CD8-positive, alpha-beta memory T cell (primary cell): ENCODE measurements at places on chromosomes 12 and 14. TPM values are rescaled to one million over a fixed set of nuclear protein-coding genes. Genes with fewer than 3 reads are reported as not detected.
A peak's percentile ranks its signal among the peaks of the same experiment; 100 is the strongest.

OVCH1 gene
- total RNA-seq = not detected

GRCh38 chr14:103562179-103562428, 353 bp downstream of the BAG5 start:
- peaks cover 20% of the 10 kb centered on the region for H3K36me3 ChIP-seq
- no peaks in the 10 kb centered on the region for H3K27me3 ChIP-seq
- H3K4me3 ChIP-seq = peak overlapping the region; percentile 73
- no peak for DNase-seq
- H3K4me1 ChIP-seq = peaks cover 41% of the 10 kb centered on the region

DNA sequence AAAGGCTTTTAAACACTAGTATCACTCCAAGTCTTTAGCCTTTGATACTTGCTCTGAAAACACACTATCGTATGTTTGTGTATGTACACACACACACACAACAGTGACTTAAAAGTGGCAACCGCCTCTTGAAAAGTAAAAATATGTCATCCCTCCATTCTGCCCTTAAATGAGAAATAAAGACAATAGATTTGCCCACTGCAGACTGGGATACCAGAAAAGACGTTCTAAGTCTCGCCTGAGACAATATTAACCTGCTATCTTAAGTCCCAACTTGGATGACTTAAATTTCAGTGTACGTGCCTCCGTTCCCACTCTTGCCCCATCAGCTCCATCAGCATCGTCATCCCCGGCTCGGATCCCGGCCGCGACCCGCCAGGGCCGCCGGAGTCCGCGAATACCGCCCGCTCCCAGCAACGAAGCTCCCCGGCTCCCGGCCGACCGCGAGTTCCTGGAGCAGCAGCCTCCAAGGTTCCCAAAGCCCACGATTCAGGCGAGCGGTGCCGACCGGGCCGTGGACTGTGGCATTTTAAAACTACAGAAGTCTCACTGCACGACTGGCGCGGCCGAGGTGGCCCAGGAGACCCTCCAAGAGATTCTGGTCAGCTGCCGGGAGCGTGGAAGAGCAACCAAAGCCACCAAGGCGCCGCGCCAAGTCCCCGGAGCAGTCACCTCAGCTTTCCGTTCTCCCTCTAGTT, 2.8 kb upstream of the ARID2 start:
- peak overlapping the region; percentile 96 for H3K27ac ChIP-seq
- H3K4me3 ChIP-seq = peak overlapping the region; percentile 94
- no peaks in the 10 kb centered on the region for H3K27me3 ChIP-seq
- DNase-seq = peak; percentile 58

GRCh38 chr12:24360907-24361306, 411.4 kb upstream of the SOX5 start:
- DNase-seq = no peak
- H3K4me1 ChIP-seq = no peaks in the 10 kb centered on the region
- no peak overlapping the region for H3K27ac ChIP-seq

- H3K4me1 ChIP-seq = no peaks in the 10 kb centered on the region
- no peak overlapping the region for H3K4me3 ChIP-seq
- no peak for DNase-seq
- no peaks in the 10 kb centered on the region for H3K36me3 ChIP-seq
Observed at GRCh38 chr14:32785585-32785984, 153.1 kb upstream of the NPAS3 start.
